ENCODE measurements at places on chromosomes 6 and 20.

DNA sequence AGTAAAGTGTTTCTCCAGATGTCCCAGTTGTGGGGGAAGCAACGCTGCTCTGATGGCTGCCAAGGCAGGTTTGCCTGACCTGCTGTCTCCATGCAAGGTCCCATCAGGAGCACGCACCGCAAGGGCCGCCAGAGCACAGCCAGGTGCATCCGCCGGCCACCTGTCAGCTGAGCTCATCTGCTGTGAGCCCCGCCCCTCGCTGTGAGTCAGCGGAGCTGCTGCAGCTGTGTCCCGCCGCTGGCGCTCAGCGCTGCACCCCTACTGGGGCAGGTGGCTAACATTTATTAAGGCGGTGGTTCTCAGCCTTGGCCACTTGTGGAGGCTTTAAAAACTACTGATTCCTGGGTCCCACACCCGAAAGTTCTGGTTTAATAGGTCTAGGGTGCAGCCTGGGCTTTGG lies 225.7 kb downstream of the UST start:
- peak; percentile 33 for DNase-seq

DNA sequence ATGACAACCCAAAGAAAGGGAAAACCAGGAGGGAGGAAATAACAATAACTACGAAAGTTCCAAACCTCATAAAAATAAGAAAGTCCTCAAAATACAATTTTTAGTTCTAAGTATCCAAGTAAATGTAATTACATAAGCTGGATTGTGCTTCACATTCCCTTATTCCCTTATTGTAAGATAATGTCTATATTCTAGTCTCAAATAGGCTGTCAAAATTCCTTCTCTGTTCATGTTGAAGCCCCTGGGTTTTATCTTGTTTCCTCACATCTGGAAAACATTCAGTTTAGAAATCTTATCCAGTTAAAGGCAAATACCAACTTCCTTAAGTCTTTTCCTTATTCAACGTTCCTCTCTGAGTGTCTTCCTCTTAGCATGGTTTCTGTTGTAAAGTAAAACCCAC lies 282.3 kb downstream of the CD109 start:
- DNase-seq: no peak

- DNase-seq: no peak
Observed at GRCh38 chr6:139060332-139060731, 31.8 kb downstream of the ABRACL start.

DNA sequence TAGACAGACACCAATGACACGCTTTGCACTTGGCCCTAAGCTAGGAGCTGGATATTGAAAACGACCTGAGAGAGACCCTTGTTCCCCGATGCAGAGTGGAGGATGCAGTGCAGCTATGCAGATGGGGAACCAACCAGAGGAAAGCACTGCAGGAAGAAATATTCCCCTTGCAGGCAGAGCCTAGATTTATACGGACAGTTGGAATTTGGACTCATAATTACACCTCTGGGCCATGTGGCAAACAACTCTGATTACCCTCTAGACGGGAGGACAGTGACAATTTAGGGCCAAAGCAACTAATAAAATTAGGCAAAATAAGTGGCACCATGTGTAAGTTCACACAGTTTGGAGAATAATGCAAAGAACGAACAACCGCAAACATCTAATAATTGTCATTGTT lies 12.3 kb downstream of the PMEPA1 start:
- DNase-seq: no peak

GRCh38 chr6:166936079-166936787 lies 20.1 kb downstream of the RNASET2 start:
- no peak for DNase-seq

- no peak for DNase-seq
Observed at GRCh38 chr20:19975436-19975799, 41.7 kb upstream of the NAA20 start.

- DNase-seq: no peak
Observed at GRCh38 chr6:125310994-125311649, 9.4 kb upstream of the HDDC2 start.

DNA sequence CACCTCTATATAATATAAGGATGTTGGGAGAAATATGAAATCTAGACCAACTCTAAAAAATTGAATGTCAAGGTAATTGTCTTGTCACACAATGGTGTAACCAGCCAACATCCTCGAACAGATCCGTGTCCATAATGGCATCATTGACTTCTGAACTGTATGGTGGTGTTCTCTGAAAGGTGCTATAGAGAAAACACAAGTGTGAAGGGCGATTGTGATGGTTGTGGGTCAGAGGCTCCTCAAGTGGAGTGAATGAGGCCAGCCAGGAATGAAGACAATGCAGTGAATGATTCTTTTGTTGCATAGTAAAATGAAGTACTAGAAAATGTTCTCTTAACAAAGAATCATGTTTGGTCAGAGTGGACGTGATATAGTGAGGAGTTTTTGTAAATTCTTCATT lies 58.3 kb downstream of the CARMIL1 start:
- DNase-seq: no peak

GRCh38 chr20:19886661-19887288 lies 128.7 kb downstream of the RIN2 start:
- DNase-seq: no peak

- no peak for DNase-seq
Observed at GRCh38 chr6:168528474-168529095, 87.6 kb downstream of the SMOC2 start.

GRCh38 chr20:49384437-49385434 lies 97.7 kb downstream of the KCNB1 start:
- DNase-seq: peak; percentile 12

GRCh38 chr6:151539506-151540268 lies 45.9 kb downstream of the CCDC170 start:
- no peak for DNase-seq

DNA sequence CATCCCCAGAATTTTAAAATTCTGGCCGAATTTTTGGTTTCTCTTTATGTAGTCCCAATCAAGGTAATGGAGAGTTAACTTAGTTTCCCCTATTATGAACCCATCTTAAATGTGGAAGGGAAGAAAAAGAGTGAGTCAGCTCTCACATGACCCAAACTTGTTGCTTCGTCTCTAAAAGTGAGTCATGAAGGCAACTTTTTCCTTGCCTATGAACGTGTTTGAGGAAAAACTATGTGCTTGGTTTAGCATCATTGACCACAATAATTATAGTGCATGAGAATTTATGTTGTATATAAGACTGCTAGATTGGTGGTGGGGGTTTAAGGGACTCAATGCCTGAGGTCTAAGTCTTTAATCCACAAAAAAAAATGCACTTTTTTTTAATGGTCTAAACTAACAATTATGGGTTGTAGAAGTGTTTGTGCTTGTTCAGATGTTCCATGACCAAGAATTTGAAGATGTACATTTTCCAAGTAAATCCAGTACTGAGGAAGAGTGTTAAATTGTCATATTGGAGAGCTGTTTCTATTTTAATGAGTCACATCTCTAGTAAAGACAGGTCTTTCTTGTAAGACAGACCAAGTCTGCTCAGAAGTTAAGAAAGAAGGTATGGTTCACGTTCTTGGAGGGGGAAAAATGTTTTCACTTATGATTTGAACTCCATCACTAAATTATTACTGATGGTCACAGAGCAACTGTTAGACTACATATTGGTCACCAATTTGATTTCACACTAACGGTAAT lies 409.9 kb upstream of the MARCKS start:
- DNase-seq: no peak

DNA sequence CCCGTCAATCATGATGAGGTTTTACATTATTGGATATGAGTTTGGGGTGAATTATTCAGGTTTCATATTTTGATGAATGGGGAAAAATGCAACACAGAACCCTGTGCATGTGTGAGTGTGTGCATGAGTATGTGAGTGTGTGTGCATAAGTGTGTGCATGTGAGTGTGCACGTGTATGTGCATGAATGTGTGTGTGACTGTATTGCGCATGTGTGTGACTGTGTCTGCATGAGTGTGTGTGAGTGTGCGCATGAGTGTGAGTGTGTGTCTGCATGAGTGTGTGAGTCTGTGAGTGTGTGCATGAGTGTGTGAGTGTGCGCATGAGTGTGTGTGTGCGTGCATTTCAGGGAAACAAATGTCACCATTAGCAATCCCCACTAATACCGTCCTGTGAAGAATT lies 18.5 kb upstream of the CDH4 start:
- no peak for DNase-seq

DNA sequence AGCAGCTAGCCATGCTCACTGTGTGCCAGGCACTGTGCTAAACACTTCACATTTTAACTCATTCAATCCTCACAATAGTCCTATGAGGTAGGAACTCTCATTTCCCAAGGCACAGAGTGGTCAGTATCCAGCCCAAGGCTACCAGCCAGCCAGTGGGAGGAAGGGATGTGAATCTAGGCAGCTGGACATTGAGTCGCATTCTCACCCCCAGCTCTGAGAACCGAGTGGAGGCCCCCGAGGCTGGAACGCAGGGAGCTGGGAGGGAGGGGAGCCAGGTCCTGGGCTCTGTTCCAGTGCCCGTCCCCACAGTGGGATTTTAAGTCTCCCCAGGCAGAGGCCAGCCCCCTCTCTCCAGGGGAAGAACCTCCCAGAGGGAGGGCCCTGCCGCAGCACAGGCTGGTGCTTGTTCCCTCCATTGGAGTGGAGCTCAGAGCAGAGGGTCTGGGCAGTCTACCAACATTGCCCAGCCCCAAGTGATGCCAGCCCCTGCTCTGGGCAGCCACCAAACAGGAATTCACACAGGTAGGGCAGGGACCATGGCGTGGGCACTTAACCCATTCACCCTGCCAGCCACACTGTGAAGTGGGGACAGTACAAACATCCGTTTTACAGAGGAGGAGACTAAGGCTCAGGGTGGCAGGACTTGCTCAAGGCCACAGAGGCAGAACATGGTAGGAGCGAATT lies 131.3 kb downstream of the CEBPB start:
- DNase-seq: no peak

DNA sequence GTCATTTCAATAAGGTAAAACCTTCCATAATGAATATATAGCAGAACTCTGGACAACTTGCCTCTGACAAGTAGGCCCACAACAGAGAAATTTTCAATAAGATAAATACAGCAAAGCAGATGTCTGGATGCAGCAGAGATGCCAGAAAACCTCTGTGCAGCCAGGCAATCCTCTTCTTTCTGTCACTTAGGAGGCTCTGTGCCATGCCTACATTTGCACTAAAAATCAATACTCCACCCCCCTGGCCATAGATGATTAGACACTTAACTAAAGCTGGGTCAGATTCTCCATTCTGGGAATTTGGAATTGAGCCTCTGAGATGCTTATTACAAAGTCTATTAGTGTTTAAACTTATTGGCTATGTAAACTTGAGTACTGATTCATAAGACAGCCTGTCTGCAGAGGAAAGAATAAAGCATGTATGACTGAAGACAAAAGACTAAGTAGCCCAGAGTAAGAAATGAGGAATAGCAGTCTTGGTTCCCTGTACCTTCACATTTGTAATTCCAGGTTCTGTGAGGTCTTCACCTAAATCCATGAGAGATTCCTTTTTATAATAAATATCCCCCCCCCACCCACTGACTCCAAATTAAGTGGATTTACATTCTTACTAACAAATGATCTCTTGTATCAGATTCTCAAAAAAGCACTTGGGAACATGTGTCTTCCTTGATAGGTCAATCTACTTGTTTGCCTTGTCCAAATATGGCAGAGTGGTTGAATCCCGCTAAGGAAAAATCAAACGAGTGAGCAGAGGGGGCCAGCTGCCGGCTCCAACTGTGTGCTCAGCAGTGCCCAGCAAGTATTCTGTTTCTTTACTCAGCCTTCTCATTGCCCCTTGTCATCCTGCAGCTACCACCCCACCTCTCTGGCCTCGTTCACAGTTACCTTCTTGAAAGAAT lies 20.4 kb downstream of the MAN1A1 start:
- no peak for DNase-seq

DNA sequence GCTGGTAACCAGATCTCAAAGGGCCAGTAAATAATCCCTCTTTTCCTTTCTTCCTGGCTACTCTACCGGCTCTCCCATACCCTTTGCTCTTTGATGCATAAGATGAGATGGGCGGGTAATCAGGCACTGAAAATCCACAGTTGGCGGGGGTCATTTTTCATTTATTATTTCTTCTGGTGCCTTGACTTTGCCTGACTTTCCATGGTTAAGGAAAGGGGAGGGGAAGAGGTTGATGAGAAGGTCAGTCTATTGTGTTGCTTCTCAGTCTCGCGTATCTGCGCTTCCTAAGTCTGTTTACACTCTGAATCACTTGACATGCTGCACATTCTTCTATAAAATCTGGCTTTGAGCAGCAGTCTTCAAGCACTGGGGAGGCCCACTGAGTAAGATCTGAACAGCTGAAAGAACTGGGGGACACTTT lies 121.1 kb upstream of the HDGFL1 start:
- DNase-seq: no peak

GRCh38 chr6:159106627-159107241 lies 61.9 kb upstream of the TAGAP start:
- peak; percentile 77 for DNase-seq

DNA sequence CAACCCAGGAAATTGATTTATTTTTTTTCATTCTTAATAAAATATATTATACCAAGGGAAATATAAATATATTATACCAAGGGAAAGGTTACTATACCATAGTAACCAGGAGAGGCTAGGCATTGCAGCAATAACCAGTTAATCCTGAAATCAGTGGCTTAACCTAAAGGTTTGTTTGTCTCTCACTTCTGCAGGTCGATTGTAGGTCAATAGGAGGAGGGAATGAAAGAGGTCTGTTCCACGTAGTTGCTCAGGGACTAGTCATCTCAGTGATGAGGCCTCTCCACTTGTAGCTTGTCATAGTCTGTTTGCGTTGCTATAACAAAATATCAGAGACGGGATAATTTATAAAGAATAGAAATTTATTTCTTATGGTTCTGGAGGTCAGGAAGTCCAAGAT lies 168.0 kb downstream of the GJA1 start:
- no peak for DNase-seq

DNA sequence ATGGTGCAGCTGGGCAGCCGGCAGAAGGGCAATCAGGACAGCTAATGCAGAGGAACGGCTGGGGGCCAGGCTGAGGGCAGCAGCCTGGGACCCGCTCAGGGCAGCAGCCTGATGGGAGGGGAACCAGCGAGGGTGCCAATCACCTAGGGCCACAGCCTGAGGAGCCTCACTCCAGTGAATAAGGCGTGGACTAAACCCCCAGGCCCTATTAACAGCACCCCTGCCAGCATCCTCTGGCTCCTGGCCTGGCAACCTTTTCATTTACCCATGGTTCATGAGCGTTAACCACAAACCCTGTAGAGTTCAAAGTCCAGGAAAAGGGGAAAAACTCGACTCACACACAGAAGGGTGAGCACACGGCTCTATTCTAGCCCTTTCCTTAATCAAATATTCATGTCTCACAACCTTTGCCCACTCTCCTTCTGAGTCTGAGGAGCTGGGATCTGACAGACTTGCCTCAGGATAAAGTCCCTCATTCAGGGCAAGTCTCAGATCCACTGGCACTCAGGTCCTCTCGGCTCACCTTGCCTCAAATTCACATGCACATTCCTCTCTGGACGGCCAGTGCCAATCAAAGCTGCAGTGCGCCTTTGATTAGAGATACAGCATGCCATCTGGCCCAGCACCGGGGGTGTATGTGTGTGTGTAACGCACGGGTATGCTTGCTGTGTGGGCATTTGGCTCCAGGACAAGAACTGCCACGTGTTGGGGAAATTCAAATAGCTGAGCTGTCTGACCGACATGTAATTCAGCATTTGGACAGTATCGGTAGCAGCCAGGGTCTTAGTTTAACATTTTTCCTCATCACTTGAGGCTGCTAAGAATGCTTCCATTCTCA lies 86.9 kb upstream of the TRAF3IP2 start:
- no peak for DNase-seq

- DNase-seq: no peak
Observed at GRCh38 chr6:33742092-33742491, 4.6 kb downstream of the IP6K3 start.

All from stimulated activated CD8-positive, alpha-beta memory T cell treated with anti-CD3 and anti-CD28 coated beads, Interleukin-7, amount 100 ng/mL, for 4 hours (primary cell).